ENCODE measurements at places on chromosomes 2 and 18.

DNA sequence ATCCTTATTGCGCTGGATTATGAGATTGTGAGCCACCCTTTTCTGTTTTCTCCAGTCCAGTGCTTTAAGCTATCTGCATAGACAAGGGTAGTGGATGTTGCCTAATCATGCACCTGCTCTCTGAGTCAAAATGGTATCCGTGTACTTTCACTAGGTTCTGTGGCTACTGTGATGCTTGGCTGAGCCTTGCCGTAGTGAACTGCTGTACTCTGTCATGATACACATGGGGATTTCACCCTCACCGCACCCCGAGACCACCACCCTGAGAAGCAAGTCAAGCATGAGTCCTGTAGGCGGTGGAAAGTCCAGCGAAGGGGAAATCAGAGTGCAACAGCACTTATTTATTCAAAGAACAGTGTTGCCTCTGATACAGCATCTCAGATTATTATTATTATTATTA lies 55.0 kb downstream of the ARHGAP25 start:
- DNase-seq: no peak

DNA sequence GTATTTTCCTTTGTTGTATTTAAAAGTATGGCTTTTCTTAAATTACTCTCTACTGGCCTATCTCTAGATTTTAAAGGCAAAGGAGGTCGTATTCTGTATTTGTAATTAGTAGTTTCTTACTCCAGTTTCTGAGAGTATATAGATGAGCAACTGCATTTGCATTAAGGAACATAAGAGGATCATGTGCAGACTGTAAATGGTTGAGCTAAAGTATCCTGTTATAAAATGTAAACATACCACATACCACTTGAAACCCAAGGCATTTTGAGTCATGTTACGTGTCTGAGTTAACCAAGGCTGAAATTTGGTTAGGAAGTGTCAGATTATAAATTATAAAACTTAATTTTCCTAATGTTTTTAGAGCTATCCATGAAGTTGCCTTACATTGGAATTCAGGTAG lies 76.3 kb downstream of the GPD2 start:
- DNase-seq: no peak

DNA sequence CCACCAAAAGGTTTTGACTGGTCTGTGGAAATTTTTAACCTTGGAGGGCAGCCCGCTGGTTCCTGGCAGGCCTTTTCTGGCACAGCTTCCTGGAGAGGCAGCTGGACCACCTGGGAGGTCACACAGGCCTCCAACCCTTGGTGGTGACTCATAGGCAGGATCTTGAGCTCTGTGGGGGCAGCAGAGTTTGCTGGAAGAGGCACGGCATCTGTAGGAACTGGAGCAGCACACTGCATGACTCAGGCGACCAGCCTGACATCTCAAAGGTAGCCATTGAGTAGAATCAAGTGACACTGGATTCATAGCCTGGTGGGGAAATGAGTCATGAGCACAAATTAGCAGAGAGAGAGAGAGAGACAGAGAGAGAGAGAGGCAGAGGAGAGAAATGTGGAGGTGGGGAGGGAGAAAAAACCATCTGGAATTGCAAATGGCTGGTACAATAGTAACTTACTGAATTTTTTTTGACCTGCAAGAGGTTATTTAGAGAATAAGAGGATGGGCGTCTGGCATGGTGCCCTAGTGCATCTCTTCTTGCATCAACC lies 57.4 kb downstream of the TRPM8 start:
- DNase-seq: peak; percentile 66

DNA sequence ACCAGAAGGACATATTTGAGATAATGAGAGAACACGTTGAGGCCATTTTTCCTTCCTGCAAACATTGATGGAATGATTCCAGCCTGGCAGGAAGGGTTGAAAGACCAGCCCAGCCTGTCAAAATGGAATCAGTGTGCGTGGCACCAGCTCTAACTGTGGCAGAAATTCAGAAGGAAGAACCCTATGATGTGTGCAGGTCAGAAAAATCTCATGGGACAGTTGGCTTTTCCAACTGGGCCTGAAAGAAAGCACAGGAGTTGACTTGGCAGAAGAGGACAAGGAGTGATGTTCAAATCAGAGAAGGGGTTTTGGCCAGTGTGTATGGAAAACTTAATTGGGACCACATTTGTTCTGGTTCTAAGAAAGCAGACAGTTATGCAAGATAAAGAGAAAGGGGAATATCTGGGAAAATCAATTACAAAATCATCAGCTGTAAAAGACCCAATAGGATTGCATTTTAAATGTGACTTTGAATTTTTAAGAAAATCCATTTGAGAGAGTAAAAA lies 192.8 kb upstream of the PID1 start:
- no peak for DNase-seq

- DNase-seq: no peak
Observed at GRCh38 chr2:235552671-235553070, 58.8 kb downstream of the AGAP1 start.

DNA sequence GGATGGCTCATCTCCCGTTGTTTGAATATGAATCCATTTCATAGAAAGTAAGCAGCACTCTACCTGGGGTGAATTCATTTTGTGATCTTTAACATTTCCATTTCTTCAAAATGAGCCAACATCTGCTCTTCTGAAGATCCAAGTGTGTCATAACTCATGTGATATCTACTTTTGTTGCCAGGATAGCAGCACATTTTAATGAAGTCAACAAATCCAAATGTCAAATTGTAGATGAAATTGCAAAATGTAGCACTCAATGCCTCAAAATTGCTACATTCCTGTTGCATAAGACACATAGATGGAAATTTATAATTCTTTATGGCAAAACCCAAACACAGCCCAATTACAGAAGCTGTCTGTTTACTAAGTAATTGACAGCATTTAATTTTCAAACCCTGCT lies 360.7 kb downstream of the TMX3 start:
- no peak for DNase-seq

GRCh38 chr2:38723173-38723572 lies 28.0 kb downstream of the SRSF7 start:
- DNase-seq: no peak

DNA sequence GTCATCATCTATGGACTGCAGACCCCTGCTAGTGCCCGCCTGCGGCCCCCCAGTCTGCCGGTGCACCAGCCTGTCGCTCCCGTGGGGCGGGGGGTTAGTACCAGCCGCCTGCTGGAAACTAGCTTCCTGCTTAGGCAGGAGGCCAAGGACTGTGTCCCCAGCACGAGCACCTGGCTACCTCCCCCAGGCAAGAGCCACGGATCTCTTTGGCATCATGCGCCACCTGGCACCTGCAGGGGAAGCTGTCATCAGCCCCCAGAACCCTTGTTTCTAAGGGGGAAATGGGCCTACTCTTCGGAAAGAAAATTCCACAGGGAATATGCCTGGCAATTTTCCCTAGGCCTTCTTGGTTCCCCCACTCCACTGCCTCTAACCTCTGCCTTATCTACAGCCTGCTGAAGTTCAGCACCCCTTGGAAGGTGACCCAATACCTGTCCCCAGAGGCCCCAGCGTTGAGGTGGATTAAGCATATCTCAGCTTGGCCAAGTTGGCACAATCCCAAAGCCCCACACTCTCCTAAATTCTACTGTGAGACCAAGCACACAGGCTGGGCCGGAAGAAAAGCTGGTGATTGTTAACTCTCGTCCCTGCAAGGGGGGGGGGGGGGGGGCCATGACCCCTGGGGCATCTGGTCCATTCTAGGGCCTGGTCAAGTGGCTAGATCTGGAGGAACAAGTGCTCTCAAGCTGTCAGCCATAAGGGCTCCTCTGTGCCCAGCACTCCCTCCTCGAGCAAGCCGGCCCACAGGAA lies 62.0 kb upstream of the POMC start:
- no peak for DNase-seq

GRCh38 chr2:216081487-216082116 lies at the start of the genes PECR and TMEM169:
TSS of gene PECR (minus strand) at chr2:216081809. CDS start at chr2:216081741, 68 bp downstream.
TSS of gene TMEM169 (plus strand) at chr2:216081919. CDS start at chr2:216095964, 14,045 bp downstream.
- DNase-seq: no peak

DNA sequence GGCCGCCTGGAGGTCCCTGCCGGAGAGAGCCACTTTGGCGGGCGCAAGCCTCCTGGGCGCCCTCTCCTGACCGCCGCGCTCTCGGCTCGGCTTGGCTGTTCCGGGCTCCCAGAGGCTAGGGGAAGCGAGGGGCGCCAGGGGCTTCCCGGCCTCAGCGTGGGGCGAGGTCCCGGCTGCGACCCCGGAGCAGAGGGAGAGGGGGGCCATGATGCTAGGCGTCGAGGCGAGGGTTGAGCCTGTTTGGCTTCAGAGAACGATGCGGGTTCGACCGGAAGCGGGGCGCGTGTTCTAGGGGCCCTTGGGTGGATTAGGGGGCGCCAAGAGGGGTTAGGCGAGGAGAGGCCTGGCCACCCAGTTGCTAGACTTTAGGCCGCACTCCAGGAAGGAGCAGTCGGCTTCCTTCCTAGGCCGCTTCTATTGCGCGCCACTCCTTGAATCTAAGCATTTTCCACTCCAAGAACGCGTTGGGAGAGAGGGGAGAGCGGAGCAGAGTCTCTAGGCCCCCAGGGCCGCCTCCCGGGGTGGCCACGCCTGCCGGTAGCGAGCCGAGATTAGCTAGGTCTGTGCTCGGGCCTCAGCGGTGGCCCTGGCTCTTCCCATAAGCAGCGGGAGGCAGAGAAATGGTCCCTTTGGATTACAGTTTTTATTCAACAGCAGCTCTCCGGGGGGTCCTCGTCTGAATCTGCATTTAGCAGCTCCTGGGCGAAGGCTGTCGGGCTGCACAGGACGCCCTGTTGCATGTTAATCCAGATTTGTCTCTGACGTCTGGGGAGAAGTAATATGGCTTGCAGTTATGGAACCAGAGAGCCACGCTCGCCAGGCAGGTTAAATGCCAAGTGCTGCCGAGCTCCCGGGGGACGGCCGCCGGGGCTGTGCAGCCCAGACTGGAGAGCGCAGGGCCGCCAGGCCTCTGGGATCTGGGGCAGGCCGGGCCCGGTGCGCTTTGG lies 11.3 kb downstream of the MEIS1 start:
- DNase-seq: no peak

- no peak for DNase-seq
Observed at GRCh38 chr18:57004366-57005121, 142.3 kb upstream of the BOD1L2 start.

DNA sequence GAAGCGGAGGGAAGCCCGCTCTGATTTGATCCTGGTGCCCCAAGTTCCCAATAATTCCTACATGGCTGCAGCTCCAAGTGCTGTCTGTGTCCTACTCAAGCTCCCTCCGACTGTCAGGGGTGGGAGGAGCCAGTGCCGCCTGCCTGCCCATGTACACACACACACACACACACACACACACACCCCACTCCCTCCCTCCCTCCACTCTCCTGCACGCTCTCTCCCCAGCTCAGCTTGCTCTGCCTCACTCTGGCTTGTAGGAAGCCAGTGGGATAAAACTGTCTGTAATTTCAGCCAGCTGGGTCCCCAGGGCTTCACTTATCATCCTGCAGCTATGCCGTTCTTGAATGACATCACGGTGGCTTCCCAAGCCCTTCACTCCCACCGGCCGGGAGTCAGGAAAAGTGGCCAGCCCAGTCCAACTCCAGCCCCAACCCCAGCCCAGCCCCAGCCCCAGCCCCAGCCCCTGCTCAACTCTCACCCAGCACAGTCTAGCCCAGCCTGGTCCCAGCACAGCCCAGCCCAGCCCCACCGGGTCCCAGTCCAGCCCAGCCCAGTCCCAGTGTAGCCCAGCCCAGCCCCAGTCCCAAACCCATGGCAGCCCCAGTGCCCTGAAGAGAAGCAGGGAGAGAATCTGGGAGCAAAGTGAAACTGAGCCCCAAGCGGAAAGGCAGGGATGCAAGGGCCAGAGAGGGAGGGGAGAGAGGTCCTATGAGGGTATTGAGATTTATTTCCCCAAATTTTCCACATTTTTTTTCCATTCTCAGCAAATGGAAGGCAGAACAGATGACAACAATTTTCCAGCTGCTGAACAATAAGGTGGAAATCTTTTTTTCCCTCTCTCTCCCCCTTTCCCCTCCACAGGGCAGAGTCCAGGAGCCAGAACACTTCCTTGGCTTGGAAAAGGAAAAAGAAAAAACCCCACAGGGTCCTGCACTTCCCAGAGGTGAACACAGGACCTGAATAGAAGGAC lies 144.0 kb downstream of the TNS1 start:
- DNase-seq: peak; percentile 87

GRCh38 chr2:54456612-54457322 lies 640 bp downstream of the SPTBN1 start:
- no peak for DNase-seq

DNA sequence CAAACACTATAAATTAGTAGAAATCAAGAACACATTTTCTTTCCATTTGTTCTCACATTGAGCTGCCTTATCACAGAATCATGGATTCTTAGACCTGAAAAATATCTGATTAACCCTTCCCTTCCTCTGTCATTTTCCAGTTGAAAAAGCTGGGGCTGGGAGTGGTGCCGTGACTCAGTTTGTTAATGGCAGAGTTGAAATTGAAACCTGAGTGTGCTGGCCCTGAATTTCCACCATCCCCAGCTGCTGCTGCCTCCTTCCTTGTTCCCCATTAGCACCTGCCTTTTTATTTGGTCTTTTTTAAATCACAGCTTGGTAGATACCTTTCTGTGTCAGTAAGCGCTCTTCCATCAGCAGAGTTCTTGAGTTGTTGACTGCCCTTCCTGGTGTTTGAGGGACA lies 10.6 kb downstream of the FARP2 start:
- DNase-seq: no peak

DNA sequence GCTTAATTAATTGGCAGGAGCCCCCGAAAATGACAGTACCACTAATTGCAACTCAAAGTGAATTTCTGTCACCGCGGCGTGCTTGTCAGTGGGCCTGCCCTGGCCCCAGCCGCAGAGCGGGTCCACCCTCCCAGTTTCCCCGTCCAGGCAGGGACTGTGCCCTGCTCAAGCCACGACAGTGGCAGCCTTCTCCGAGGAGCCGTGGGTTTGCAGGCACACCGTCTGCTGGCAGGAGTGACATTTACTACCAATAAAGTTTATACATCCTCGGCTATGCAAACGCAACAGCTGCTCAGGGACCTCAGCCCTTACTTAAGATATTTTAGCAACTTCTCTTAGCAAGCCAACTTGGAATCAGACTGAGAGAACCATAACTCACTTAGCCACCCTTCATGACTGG lies 112.7 kb downstream of the GBX2 start:
- no peak for DNase-seq

- DNase-seq: no peak
Observed at GRCh38 chr2:74417197-74417596, 4.2 kb downstream of the C2orf81 start.

- DNase-seq: no peak
Observed at GRCh38 chr2:17036361-17036760, 370.7 kb upstream of the CYRIA start.

DNA sequence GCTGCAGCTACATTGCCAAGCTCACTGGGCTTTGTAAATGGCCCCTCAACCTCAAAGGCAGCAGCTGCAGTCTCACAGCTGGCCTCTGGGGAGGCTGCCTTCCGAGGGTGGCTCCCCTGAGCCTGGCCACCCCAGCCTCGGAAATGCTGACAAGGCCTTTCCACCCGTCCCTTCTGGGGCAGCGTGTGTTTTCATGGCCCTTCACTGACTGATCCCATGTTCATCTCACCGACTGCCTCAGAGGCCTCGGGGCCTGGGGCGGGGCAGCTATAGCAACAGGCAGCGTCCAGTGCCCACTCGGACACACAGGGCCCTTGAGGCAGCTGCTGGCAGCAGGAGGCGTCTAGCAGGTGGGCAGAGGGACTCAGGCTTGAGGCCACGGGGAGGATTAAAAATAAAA lies 149.7 kb downstream of the GLI2 start:
- DNase-seq: no peak
